ENCODE measurements at places on chromosomes 11 and 22. TPM values are rescaled to one million over a fixed set of nuclear protein-coding genes. Genes with fewer than 3 reads are reported as not detected.

SCN2B gene
- 0.43 TPM for total RNA-seq

GAS2 gene
- 3.4 TPM for total RNA-seq

CYTH4 gene
- not detected for total RNA-seq

PRG3 gene
- not detected for total RNA-seq

TMPRSS13 gene
- total RNA-seq = not detected

NXF1 gene
- total RNA-seq = 86.6 TPM

FLRT1 gene
- total RNA-seq = 3.0 TPM

SCGB1C1 gene
- total RNA-seq = not detected

C11orf86 gene
- not detected for total RNA-seq
